WERI-Rb-1 (cell line): ENCODE measurements at places on chromosomes 4 and X.
A peak's percentile ranks its signal among the peaks of the same experiment; 100 is the strongest.

GRCh38 chr4:184364100-184364921, 110.0 kb downstream of the IRF2 start:
- no peak for DNase-seq

- DNase-seq: peak; percentile 54
These were observed 95.7 kb upstream of the NKX1-1 start for GRCh38 chr4:1501754-1502500.

DNA sequence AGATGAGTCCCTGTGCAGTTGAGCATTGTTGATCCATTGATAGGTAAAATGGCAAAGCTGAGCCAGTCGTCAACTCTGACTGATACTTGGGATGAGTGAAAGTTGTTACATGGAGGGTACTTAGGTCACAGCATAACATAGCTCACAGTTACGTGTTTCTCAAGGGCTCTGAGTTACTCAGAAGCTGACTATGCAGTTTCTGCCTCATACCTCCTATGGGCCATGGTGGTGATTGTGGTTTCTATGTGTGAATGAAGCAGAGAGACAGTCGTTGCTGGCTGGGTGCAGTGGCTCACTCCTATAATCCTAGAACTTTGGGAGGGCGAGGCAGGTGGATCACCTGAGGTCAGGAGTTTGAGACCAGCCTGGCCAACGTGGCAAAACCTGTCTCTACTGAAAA, 30.8 kb downstream of the FRMPD3 start:
- no peak for DNase-seq

DNA sequence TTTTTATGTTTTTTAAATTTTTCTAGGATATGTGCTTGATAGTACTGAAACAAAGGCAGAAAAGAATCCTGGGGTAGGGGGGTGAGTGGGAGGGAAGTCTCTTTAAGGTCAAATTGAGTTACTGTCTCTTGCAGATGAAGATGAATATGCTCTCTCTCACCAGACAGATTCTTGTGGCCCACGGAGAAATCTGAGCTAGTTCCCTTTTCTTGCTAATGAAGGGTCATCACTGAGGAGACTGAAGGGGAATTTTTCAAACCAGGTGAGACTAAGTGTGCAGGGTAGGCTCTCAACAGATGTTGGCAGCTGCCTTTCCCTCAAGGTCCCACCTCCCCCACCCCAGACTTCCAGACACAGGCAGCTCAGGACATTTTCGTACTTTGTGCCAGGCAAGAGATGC, 21.5 kb downstream of the FAM9C start:
- DNase-seq: no peak

DNA sequence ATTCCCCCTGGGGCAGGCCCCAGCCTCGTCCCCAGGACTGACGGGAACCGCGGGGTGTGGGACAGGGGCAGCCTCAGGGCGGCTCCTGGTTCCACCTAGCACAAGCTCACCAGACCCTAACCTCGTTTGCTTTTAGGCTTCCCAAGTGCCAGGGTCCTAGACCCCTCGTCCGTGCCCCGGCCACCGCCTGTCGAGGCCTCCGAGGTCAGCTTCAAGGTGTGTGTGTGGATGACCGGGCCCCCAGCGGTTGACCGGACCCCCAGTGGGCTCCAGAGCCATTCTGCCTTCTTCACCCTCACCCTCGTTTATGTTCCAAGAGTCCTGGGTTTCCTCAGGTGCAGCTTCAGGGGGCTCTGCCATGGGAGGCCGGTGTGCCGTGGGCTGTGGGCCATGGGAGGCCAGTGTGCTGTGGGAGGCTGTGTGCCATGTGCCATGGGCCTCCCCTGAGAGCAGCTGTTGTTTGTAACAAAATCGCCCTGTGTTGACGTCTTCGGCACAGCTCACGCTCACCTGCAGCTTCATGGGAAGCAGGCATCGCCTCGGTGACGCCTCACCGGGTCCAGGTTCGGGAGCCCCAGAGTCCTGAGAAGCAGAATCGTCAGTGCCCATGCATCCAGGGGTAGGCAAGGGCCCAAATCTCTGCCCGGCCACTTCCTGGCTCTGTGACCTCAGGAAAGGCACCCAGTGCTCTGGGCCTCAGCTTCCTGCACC, 43.0 kb upstream of the HMX1 start:
- DNase-seq: no peak

DNA sequence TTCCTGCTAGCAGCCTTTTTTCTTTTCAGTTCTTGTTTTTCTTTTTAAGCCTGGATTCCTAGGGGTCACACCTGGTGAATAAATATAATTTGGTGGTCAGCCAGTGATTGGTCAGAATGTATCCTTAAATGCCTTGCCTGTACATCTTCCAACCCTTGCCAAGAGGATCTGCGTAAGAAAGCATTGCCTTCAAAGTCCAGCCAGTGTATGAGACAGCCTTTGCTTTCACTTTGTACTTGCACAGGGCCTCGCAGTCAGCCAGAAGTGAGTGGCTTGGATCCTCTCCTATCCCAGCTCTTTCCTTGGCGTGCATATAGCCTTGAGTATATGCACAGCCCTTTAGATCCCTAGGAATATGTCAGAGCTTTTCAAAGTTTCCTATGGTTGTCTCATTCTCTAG, 22.2 kb downstream of the KANTR start:
- no peak for DNase-seq

- DNase-seq: no peak
These were observed 371.5 kb upstream of the SLIT2 start for GRCh38 chr4:19880206-19880605.

DNA sequence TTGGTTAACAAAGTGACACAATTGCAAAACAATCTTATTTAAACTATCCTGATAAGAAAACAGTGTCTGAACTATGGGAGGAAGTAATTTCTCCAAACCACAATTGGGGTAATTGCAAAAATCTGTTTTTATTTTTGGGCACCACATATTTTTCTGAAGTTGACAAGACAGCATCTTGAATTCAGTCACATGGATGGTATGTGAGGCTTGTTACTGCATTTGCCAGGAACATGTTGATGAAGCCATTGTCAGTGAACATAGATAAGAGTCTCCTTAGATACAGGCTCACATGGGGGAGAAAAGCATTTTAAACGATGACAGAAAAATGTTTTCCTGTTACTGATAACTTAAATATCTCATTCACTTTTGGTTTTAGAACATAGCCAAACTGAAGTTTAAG, 5.5 kb upstream of the USP53 start:
- no peak for DNase-seq

DNA sequence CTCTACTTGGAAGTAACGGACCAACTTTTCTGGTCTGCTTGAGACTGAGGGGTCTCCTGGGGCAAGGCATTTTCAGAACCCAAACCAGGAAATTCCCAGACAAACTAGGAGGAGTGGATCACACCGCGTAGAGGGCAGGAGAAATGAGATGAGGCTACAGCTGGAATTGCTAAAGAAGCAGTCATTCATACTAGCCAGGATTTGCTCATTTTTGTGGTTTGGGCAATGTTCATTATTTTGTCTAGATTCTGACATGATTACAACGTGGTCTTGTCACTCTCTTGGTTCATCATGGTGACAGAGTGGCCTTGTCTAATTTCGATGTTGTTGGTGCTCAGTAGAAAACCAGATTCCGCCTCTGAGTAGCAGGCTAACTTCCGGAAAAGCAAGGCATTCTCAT, 63.2 kb downstream of the BANK1 start:
- no peak for DNase-seq

GRCh38 chr4:60042231-60042652, 1157.9 kb upstream of the ADGRL3 start:
- no peak for DNase-seq

DNA sequence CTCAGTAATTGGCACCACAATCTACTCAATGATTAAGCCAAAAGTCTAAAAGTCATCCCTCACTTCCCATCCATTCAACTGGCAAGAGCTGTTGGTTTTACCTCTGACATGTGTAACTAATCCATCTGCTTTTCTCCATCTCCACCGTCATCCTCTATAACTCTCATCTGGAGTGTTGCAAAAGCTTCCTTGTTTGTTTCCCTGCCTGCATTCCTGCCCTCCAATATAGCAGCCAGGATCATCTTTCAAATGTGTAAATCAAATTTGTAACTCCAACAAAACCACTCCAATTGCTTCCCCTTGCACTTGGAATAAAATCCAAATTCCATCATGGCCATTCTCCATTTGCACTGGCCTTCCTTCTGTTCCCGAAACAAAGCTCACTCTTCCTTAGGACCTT, 4.3 kb upstream of the PLAC8 start:
- no peak for DNase-seq

- DNase-seq: no peak
These were observed 78.6 kb downstream of the CENPC start for GRCh38 chr4:67466751-67467150.

DNA sequence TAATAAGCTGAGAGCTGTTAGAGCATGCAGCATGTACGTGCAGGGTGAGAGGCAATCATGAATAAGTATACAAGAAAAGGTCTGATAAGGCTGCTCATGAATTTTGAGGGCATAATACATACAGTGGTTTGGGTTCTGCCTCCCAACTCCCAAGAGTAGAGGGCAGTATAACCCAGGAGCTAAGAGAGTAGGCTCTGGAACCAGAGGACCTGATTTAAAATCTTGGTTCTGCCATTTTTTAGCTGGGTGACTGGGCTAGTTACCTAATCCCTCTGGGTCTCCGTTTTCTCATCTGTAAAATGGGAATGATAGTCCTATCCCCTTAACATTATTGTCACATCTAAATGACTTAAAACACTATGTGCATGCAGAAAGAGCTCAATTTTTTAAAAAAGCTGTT, 85.3 kb downstream of the LNX1 start:
- DNase-seq: no peak

DNA sequence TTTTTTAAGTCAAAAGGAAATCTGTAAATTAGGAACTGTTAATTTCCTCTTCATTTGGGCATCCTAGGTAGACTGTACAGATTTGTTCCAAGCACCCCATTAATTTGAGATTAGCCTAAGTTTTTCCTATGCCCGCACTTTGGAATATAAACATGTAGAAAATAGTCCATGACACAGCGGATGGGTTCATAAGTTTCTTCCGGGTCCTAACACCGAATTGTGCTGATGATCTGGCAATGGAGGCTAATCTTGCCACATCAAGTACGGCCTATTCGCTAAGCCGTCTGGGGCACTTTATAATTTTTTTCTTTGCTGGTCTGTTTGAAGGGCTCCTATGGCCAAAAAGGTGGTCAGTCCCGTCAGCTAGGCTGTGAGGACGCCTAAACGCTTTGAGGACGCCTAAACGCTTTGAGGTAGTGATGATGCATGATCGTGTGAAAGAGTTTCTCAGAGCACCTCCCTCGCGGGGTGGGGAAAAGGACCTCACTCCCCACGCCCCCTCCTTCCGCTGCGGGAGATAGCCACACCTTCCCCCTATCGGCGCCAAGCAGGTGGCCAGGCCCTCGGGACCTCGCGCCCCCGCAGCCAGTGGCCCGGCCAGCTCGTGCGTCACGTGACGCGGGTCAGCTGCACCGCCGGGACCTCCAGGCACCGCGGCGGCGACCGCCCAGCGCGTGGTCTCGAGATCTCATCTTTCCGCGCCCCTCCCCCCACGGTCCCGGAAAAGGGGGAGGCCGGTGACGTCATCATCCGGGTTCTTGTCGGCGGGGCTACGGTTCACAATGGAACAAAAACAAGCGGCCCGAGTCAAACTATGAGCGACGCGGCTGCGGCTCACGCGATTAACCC, 977 bp upstream of the USP9X start:
- DNase-seq: peak; percentile 98

DNA sequence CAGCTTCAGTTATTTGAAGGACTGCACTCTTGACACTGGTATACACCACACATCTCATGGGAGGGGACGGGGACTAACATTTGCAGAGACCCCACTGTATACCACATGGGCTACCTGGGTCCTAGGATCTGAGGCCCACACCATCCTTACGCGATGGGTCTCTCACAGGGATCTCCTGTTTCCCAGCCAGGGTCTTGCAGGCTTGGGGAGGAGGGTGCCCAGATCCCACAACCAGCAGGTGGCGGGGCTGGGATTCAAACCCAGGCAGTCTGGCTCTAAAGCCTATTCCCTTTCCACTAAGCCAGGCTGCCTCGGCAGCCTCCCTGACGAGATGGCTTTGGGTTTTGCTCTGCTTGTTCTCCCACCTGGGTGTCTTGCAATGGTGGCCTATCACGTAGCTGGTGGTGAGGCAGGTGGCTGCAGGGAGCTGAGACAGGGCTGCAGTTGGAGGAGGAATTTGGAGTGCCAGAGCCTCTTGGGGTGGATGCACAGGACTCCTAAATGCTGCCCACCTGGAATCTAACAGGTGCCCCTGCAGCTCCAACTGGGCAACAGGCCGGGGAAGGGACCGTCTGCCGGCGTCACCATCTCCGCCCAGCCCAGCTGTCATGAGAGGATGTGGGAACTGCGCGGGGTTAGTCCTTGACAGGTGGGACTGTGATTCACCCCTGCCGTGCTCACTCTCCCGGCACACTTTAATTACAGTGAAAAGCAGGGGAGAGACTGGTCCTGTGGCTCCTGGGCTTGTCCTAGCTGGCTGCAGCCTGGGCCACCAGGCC, 110.7 kb downstream of the PSAPL1 start:
- peak; percentile 96 for DNase-seq

- DNase-seq: peak; percentile 16
These were observed 196.3 kb upstream of the MAB21L2 start for GRCh38 chr4:150385606-150386005.

- DNase-seq: no peak
These were observed 904 bp downstream of the F11 start for GRCh38 chr4:186266729-186267456.

- no peak for DNase-seq
These were observed 218.5 kb downstream of the APBB2 start for GRCh38 chr4:40995850-40996249.

DNA sequence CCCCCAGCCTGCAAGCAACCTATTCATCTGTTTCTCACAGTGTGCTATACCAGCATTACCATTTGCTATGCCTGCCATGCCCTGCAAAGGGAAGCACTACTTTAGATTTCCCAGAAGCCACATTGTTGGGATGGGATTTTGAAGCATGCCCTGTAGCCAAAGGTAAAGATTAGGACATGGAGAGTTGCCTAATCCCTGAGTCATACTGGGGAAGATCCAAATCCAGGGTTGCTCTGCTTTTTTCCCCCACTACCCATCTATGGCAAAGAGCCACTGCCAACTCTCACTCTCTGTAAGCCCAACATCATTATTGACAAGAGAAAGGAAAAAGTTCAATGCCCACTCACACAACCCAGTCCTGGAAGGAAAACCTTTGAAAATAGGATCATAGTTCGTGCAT, 36.7 kb upstream of the TMEM164 start:
- no peak for DNase-seq

DNA sequence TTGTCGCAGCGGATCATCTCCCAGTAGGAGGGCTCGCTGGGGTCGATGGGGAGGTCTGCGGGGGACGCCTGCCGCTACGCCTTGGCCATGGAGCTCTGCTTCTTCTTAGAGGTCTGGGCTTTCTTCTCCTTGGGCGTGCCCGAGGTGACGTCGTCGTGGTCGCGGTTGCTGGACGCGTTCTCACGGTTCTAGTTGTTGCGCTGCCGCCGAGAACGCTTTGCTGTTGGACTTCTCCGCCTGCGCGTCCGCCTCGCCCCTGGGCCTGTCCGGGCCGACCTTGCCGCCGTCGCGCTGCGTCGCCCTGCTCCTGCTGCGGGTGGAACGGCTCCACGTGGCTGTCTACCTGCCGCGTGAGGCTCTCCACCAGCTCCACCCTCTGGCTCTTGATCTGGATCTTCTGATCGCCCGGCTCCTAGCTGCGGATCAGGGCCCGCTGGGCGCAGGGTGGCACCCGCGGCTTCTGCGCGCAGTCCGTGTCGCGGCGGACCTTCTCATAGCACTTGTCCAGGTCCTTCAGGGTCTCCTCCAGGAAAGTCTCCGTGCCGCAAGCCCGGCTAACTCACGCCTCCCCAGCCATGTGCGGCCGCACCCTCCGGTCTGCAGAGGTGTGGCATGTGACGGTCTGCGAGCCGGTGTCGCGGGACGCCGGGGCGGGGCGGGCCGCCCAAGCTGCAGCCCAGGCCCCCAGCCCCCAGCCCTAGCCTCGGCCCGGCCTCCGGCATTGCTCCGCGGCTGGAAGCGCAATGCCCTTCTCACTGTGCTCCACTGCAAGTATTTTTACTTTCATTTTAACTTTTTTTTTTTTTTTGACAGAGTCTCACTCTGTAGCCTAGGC, 40.5 kb upstream of the OGT start:
- no peak for DNase-seq
